ENCODE measurements at places on chromosomes 1 and 21.

DNA sequence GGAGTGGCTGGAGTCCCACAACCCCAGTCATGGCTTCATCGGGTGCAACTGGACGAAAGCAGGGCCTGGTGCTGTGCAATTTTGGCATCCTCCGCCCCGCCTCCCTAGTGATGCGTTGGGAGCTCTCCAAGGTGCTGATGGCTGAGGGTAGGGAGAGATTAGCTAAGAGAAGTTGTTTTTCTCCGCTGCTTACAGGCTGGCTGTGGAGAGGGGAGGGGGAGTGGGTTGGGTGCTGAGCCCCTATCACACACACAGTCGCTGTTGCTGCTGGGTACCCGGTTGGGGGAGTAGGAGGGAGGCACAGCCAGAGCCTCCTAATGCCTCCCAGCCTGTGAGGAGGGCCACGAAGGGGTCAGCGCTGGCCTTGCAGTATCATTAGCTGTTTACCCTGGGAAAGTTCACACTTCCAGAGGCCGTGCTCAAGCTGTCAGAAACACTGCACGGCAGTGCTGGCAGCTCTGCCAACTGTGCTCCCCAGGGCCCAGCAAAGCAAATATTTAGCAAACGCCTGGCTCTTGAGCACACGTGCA, 110.0 kb downstream of the GRIK3 start:
- peak; percentile 23 for DNase-seq

- no peak for DNase-seq
Measured at GRCh38 chr1:42734201-42735035, 5.6 kb downstream of the CLDN19 start.

DNA sequence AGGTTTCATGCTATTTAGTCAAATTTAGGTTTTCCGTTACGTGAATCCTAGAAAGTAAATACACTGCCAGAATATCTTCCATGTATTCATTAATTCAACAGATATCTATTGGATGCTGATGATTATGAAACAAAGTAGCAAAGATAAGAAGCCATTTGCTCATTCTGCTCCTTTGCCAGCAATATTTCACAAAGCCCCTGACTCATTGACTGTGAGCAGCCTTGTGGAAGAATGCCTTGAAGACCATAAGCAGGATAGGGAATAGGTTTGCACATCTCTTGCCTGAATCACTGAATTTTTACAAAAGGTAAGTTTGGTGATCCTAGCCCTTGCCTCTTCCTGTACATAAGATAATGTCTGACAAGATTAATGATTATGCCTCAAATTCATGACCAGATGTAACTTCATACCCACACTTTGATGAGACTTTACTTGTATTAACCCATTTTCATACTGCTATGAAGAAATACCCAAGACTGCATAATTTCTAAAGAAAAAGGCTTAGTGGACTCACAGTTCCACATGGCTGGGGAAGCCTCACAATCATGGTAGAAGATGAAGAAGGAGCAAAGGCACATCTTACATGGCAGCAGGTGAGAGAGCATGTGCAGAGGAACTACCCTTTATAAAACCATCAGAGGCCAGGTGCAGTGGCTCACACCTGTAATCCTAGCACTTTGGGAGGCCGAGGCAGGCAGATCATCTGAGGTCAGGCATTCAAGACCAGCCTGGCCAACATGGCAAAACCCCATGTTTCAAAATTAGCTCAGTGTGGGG, 1.6 kb upstream of the PIGK start:
- DNase-seq: no peak

GRCh38 chr1:101025283-101025656, 314 bp downstream of the DPH5 start:
- DNase-seq: no peak

- no peak for DNase-seq
Measured at GRCh38 chr1:176448340-176448739, 14.6 kb upstream of the PAPPA2 start.

- DNase-seq: no peak
Measured at GRCh38 chr1:61506944-61507500, 217.9 kb downstream of the TM2D1 start.

DNA sequence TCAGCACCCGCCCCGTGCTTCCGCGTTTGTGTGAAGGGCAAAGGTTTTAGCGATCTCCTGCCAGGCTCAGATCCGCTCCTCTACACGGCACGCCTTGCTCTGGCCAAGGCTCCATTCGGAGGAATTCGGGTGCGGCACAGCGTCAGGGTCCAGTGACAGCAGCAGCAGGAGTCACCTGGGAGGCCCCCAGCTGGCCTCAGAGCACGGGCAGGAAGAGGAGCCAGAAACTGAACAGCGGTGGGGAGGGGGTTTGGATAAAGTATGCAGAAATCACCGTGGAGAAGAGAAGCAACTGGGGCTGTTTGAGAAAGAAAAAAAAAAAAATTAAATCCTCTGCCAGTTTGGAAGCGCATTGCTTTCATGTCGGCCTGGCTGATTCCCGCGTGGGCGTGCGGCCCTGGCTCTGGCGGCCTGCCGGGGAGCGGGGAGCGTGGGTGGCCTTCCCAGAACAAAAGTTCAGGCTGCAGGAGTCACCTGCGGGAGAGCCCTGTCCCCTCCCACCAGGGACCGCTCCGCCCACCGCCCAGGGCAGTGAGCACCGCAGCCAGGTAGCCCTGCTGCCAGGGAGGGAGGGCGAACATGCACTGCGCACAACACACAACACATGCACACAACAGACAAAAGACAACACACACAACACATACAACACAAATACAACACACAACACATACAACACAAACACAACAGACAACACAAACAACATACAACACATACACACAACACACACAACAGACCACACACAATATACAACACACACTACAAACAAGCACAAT, 107.6 kb downstream of the ETS2 start:
- DNase-seq: no peak
